ENCODE measurements at places on chromosomes 2 and 18.

- DNase-seq = no peak
Measured at GRCh38 chr2:240630771-240631547, 5.7 kb downstream of the GPR35 start.

DNA sequence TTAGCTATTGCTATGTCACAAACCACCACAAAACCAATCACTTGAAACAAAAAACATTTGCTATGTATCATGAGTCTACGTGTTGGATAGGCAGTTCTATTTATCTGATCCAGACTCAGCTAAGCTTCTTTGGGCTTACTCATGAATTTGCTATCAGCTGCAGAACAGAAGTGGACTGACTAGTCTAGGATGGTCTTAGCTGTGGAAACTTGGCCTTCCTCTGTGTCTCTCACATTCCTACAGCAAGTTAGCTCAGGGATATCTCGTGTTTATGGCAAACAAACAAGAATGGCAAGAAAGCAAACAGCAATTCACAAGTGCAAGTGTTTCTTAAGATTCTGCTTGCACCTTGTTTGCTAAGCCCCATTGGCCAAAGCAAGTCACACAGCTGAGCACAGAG, 288.0 kb upstream of the TNP1 start:
- DNase-seq = no peak

DNA sequence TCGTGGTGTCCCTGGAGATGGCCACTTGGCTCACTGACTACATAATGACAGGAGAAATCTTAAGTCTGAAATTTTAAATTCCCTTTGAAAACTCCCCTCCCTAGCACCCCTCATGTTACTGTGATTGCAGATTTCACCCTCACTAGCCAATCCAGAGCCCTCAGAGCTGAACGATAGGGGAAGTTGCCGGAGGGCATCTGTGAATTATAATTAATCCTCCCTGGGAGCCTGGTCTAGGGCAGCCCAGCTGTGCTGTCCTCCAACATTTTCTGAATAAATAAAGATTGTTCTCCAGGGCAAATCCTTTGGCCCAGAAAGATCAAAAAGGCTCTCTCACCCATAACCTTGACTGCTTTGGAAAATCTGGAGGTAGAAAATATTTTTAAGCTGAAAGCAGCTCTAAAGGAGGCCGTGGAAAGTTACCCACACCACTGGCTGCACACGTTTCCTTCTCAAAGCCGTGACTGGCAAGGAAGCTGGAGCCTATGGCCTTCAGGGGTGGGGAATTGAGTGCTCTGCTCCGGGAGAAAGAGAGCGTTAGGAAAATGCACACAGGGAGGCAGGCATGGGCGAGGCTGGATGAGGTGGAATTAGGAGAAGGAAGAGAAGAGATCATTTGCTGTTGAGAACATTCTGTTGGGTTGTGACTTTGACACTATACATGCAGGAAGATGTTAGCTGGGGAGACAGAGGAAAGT, 68.9 kb upstream of the CNGA3 start:
- no peak for DNase-seq

DNA sequence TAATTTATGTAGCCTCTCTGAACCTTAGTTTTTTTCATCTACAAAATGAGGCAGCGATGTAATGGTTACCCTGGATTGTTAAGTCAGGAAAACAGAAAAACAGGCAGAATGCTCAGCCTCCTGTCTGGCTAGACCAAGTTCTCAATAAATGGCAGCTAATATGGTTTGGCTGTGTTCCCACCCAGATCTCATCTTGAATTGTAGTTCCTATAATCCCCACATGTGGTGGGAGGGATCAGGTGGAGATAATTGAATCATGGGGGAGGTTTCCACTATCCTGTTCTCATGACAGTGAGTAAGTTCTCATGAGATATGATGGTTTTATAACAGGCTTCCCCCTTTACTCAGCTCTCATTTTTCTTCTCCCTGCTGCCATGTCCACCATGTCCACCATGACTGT, 220.0 kb downstream of the CMPK2 start:
- no peak for DNase-seq

DNA sequence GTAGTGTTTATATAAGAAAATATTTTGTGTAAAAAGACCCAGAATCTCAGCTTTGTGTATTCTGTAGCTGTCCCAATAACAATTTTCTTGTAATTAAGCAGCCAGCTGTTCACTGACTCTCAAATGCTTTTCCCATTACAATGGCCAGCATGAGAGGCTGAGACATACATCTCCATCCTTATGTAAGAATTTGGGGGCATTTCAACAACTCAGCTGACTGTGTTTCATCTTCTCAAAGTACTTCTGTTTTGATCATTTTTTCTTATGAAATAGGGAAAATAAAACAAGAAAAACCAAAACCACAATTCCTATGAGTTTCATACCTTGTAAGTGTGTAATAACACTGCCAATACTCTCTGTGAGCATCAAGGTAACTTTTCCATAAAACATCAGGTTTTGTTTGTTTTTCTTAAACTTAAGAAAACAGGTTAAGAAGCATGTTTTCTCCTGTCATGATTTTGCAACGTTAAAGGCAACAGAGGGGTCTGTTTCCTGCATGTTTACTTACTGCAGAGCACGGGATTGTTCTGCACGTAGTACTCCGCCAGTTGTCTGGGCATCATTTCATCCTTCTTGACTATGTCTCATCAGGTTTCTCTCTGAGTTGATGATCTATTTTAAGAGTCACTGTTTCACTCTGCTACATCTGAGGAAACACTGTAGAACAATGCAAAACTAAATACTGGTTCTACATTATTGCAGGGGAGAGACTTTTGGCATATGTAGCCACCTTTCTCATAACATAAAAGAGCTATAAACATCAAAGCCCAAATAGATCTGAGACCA, 62.9 kb upstream of the CYRIA start:
- DNase-seq = no peak

DNA sequence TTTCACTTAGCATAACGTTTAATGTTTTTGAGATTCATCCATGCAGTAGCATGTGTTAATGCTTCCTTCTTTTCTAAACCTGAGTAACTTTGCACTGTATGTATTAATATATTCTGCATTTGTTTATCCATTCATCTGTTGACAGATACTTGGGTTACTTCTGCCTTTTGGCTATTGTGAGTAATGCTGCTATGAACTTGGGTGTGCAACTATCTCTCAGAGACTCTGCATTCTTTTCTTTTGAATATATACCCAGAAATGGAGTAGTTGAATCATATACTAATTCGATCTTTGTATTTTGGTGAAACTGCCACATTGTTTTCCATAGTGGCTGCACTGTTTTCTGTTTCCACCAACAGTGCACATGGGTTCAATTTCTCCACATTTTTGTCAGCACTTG, 128.3 kb downstream of the SH3BP4 start:
- DNase-seq = no peak

DNA sequence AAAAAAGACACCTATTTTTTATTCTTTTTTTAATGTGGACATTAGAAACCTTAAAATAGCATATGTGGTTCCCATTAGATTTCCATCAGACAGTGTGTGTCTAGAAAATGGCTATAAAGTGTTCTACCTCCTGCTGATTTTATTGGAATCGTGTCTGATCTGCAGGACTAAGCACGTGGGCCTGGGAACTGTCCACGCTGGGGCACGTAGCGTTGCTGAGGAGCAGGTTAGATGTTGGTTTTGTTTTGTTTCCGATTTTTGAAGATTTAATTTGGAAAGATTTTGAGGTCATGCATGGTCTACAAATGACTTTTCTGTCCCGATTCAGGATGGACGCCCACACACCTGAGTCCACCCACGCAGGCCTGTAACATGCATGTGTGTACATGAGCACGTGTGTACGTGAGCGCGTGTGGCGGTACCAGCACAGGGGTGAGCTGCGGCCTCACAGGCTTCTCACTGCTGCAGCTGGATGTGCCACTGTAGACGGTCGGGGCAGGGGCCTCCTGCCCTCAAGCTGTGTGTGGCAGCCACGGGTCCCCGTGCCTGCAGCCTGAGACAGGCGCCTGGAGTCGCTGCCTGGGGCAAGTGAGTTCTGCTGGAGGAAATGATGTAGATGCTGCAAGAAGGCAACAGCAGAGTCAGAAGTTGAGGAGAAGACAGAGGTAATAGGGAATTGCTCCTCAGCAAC, 99.7 kb upstream of the CTDP1 start:
- no peak for DNase-seq

- DNase-seq = no peak
Measured at GRCh38 chr2:24830786-24831185, 37.6 kb downstream of the CENPO start.
